ENCODE measurements at places on chromosomes 5 and 9. TPM values are rescaled to one million over a fixed set of nuclear protein-coding genes. Genes with fewer than 3 reads are reported as not detected.

Gene SMIM32
- total RNA-seq = not detected

Gene SPINK7
- not detected for total RNA-seq

Gene KCNV2
- total RNA-seq = not detected

Gene WNT8A
- not detected for total RNA-seq
